ENCODE measurements at places on chromosomes 3 and 15.
A peak's percentile ranks its signal among the peaks of the same experiment; 100 is the strongest.

DNA sequence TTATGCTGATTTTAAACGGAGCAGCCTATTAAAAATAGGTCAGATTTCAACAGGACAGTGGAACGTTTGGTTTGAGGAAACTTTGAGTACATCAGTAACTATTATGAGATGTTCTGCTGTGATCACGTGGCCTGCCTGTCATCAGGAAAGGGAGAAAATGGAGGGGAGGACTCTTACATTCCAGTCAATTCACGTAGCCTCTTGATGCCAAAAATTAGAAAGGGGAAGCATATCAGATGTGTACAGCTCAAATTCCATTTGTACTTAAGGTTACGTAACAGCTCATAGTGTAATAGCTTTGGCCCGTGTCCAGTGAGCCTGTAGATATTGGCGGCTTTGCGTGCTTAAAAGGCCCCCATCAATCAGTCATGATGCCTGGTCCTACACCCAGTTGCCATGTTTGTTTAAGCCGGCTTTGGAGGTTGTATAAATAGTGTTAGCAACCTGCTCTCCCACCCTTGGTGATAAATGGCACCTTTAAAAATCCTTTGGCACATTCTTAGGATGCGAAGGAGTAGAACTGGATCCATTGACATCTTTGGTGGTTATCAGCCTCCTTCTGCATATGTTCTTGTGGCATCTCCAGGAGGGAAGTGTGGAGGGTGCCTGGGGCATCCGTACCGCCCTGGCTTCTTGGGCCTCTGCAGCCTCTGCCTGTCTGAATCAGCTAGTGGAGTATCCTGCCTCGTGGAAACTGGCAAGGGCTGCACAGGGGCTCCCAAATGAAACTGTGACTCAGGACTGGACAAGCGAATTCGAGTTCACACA is 163.9 kb downstream of the THSD4 start:
- peak; percentile 99 for DNase-seq

DNA sequence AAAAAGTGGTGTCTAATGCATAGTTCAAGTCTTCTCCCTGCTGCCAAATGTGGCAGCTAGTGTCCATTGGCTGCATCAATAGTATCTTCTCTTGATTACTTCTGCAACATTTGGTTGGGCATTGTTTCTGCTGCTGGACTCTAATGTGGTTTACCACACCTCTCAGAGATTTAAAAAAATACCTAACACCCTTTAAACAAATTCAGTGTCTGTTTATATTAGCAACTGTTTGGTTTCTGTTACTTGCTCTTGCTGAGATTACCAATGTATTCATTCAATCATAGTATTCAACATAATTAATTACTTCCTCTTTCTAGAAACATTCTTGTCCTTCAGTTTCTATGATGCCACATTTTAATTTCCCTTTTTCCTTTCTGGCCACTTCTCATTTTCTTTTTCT is 20.3 kb upstream of the NECTIN3 start:
- no peak for DNase-seq

DNA sequence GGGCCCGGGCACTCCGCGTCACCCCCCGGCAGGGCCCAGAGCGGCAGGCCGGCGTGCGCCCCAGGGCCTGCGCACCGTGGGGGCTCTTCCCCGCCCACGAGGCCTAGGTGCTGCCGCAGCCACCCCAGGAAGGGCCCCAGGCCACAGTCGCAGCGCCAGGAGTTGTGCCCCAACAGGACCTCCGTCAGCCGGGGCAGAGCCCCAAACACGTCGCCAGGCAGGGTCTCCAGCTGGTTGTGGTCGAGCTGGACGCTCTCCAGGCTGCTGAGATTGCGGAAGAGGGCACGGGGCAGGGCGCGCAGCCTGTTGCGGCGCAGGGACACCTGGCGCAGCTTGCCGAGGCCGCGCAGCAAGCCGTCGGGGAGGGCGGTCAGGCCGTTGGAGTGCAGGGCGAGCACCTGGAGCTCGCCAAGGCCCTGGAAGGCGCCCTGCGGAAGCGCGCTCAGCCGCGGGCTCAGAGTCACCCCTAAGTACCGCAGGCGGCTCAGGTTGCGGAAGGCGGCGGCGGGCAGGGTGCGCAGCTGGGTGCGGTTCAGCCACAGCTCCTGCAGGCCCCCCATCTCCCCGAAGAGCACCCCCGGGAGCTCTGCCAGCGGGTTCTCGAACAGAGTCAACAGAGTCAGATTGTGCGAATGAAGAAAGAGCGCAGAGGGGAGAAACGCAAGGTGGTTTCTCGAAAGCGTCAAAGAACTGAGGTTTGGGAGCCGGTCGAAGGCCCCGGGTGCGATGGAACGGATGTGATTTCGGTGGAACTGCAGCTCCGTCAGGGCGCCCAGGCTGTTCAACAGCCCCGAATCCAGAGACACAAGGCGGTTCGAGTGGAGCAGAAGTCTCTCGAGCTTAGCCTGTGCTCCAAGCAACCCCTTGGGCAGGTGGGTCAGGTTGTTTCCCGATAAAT is 2.0 kb downstream of the GP5 start:
- DNase-seq = peak; percentile 25

- DNase-seq = peak; percentile 72
Observed at GRCh38 chr3:195385526-195385925, 57.3 kb downstream of the ACAP2 start.

DNA sequence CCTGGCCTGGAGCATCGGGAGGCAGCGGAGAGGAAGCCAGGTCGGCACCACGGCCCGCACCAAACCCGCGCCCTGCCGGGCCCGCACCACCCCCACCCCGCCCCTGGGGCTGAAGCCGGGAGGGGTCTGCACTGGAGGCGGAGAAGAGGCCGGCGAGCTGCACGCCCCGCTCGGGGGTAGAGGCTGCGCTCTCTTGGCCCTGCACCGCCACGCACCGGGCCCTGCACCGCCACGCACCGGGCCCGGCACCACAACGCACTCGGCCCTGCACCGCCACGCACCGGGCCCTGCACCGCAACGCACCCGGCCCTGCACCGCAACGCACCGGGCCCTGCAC is 41.4 kb downstream of the MUC20 start:
- DNase-seq = no peak

DNA sequence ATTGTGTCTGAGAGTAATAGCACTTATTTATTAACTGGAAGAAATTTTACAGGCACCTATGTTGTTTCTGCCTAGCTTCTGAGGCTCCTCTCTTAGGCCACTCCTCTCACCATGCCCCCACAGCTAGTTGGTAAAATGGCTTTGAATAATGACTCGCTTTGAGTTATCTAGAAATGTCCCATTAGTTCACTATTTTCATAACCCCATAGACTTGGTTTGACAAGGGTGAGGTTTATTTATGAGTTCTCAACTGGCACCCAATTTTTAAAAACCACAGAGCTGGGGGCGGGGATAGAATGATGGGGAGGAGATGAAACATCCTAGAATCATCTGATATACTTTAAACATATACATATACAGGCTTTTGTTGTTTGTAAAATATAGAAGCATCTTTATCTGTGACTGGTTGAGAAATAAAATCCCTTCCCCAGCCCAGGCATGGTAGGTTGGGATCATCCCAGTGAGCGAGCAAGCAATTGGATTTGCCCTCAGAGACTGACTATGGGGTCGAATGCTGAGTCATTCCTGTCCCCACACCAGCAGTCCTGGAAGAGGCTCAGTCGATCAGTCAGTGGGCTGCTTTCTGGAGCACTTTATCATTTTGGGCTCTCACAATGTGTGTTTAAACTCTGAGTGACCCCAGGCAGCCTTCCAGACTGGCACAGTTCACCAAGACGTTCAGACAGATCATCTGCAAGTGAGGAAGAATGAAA is 60.2 kb upstream of the TSEN2 start:
- peak; percentile 58 for DNase-seq

- DNase-seq = no peak
Observed at GRCh38 chr3:197105786-197106185, 76.2 kb upstream of the MELTF start.

All from iris pigment epithelial cell (primary cell).